Activated CD8-positive, alpha-beta memory T cell treated with anti-CD3 and anti-CD28 coated beads for 1 hour (primary cell): ENCODE measurements at places on chromosomes 5 and 9.

DNA sequence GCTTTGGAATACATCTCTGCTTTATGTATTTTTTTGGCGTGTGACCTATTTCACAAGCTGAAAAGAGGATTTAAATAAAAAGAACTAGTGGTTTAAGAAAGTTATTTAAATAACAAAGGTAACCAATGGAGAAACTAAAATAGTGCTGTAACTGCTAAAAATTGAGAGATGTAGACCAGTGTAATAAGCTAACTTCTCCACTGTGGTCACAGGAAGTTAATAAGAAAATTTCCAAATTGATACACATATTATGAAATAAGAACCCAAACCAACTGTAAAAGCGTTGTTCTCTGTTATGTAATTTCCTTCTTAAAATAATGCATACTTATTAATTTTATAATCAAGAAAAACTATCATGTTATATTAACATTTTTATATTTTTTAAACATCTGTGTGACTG, 29.1 kb upstream of the ZFAND5 start:
- no peak for DNase-seq

GRCh38 chr5:173746047-173746646, 129.7 kb upstream of the BOD1 start:
- DNase-seq, result no peak

DNA sequence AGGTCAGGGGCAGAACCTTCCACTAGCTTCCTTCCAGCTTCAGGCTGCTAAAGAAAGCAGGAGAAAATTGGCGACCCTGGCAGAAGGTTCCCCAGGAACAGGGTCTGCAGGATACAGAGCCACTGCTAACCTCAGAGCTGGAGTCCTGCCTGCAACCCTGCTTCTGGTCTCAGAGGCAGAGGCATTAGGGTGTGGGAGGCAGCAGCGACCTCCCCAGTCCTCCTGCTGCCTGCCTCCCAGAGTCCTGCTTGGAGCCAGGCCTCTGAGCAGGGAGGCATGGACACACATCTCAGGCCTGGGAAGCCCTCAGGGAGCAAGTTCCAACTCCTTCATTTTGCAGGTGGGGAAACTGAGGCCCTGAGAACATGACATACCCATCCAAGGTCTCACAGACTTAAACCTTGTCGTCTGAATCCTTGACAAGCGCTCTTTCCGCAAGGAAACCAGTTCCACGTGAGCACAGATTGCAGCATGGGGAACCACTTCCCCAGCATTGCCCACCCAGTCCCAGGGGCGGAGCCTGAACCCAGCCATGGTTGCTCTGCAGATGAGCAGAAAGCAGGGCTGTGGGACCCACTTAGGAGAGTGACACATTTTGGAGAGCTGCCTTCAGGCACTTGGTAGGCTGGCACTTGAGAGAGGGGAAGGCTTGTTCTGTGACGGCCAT, 28.2 kb upstream of the HAND1 start:
- DNase-seq, result no peak

DNA sequence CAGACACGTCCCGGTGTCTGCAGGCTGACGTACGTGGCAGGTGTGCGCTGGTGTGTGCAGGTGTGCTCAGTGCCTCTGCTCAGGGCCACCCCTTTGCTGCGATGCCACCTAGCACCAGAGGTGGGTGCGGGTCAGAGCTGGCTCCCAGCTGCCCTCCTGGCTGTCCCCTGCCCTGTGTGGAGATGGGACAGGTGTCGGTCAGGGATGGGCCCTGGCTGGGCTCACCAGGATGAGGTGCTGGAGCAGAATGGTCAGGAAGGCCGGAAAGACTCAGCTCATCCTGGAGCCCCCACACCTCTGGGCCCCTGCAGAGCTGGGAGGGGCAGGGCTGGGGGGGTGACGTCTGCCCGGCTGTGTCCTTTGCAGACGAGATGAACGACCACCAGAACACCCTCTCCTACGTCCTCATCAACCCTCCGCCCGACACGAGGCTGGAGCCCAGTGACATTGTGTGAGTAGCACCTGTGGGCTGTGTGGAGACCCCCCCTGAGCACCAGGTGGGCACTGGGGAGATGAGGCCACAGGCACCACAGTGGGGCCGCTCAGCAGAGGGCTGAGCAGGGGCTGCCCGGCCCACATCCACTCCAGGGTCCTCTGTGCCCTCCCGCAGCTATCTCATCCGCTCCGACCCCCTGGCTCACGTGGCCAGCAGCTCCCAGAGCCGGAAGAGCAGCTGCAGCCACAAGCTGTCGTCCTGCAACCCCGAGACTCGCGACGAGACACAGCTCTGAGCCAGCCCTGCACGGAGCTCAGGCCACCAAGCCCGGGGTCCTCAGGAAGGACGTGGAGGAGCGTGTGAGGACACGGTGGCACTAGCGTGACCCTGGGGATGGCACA, 89.7 kb downstream of the KCNT1 start:
- no peak for DNase-seq

- no peak for DNase-seq
Observed at GRCh38 chr5:161376034-161376433, 170.5 kb downstream of the GABRB2 start.

DNA sequence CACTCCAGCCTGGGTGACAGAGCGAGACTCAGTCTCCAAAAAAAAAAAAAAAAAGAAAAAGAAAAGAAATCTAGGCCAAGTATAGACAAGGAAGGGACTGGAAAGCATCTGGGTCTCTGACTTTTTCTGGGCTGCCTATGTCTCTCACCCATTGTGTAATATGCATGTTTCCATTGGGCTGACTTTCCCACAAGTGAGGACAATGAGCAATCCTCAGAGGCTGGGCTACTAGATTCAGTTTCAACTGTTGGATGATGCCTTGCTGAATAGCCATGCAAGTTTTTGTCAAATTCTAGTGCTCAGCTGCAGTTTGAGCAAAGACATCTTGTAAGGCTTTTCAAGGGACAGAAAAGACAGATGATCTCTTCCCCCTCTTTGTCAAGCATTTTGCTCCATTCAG, 82.1 kb downstream of the PHAX start:
- DNase-seq, result no peak
